Activated CD8-positive, alpha-beta T cell treated with anti-CD3 and anti-CD28 coated beads for 36 hours (primary cell): ENCODE measurements at places on chromosomes 3 and 15.

GRCh38 chr15:31200735-31201151 is 99.2 kb upstream of the TRPM1 start:
- DNase-seq: peak; percentile 80

DNA sequence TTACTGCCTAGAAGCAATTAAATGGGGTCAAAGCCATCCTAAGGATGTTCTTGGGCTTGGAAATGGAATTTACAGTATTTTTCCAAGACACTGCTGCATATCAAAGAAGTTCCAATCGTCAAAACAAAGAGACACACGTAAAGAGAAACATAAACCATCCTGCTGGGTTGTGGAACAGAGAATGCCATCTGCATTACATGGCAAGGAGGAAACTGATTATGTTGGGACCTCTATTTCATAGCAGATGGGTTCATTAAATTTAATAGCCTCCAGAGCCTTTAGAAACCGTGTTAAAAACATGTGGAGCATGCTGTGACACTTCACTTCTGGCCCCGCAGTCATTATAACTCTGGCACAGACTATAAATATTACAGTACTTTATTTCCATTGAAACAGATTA is 154.6 kb downstream of the LRTM1 start:
- DNase-seq: no peak

GRCh38 chr3:164890061-164890460 is 188.2 kb downstream of the SI start:
- DNase-seq: no peak

DNA sequence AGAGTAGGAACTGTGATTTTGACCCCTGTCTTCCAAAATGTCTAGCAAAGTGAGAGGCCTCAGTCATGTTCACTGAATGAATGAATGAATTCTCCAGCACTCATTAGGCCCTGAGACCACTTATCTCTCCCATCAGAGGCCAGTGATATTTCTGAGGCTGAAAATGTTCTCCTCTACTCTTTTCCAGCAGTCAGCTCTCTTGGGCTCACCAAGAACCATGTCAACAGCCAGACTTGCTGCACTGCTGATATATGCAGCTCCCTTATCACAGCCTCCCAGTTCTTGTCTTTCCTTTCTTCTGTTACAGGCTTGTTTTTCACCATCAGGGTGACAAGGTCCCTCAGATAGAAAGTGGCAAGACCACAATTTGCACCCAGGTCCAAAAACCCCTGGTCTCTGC is 28.7 kb upstream of the MFSD1 start:
- DNase-seq: no peak
